ENCODE measurements at places on chromosomes 11 and 22.

GRCh38 chr11:80188076-80188627 lies 747.3 kb upstream of the TENM4 start:
- no peak for DNase-seq

DNA sequence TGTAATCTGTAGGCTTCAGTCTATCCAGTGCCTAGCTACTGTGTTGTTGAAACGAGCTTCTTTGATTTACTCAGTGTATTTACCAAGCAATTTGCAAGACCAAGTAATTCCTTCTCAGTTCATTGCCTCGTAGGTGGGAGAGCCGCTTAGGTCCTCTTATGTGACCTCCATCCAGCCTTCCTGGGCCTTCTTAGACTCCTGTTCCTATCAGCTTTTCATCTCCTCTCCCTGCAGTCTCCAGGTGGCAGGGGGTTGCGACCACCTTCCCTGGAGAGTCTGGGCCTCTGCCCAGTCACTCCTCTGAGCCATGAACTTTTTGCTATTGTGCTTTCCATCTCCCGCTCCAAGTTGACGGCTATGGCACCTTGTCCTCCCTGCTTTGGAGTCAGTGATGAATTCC lies 251.8 kb downstream of the KIRREL3 start:
- no peak for DNase-seq

DNA sequence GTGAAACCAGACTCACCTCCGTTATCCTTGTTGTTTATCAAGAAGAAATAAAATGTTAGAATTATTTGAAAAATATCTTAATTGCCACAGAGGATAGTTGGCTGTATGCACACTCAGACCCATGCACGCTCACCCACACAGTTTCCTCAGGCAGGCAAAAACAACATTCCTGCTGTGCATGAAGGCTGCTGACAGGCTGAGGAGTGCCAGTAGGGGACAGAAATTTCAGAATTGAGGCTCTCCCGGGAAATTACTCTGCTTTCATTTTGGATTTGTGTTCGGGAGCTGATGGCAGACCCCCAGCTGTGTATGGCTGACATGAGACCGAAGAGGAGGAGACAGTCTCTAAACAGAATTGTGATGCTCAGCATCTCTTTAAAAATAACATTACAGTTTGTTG lies 87.5 kb downstream of the AMOTL1 start:
- DNase-seq = no peak

- no peak for DNase-seq
Measured at GRCh38 chr11:120028897-120029258, 109.0 kb downstream of the TRIM29 start.

DNA sequence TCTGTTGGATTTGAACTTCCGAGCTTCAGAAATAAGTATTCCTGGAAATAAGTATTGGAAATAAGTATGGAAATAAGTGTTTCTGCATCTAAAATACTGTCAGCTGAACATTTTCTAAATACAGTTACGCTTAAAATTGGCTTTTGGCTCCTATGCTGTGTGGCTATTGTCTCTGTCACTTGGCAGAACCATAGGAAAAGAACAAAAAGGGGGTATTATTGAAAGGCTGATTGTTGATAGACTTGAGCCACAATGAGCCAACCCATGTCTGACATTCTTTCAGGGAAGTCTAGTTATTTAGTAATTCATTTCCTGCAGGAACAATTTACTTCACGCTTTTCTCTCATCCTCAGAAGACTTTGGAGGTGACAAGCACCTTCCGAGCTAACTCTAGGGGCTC lies 32.5 kb upstream of the LARGE1 start:
- DNase-seq = no peak

DNA sequence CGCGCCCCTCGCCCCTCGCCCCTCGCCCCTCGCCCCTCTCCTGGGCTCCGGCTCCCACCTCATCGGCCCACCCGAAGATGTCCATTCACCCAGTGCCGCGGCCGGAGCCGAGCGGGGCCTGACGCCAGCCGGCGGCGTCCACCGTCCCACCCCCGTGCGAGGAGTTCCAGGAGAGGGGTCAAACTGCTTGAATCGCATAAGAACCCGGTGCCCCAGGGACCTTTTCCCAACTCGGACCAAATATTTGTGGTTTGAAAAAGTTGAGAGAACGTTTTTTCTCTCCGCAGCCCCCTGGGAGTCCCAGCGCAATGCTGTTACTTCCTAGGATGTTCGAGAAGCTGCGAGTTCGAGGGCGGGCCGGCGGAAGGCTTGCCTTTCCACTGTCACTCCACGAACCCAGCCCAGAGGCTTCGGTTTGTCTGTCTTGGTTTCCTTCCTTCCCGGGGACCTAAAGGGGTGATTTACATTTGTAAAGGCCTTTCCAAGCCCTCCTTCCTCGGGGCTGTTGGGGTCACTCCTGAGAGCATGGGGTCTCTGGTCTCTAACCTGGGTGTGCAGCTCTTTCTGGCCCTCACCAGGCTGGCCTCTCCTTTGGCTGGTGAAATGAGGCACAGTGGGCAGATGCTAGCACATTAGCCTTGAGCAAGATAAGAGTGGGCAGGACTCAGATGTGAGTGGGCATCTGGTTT lies 38.0 kb downstream of the ETS1 start:
- DNase-seq = no peak

GRCh38 chr11:69732910-69733309 lies 29.1 kb upstream of the FGF19 start:
- DNase-seq = no peak

DNA sequence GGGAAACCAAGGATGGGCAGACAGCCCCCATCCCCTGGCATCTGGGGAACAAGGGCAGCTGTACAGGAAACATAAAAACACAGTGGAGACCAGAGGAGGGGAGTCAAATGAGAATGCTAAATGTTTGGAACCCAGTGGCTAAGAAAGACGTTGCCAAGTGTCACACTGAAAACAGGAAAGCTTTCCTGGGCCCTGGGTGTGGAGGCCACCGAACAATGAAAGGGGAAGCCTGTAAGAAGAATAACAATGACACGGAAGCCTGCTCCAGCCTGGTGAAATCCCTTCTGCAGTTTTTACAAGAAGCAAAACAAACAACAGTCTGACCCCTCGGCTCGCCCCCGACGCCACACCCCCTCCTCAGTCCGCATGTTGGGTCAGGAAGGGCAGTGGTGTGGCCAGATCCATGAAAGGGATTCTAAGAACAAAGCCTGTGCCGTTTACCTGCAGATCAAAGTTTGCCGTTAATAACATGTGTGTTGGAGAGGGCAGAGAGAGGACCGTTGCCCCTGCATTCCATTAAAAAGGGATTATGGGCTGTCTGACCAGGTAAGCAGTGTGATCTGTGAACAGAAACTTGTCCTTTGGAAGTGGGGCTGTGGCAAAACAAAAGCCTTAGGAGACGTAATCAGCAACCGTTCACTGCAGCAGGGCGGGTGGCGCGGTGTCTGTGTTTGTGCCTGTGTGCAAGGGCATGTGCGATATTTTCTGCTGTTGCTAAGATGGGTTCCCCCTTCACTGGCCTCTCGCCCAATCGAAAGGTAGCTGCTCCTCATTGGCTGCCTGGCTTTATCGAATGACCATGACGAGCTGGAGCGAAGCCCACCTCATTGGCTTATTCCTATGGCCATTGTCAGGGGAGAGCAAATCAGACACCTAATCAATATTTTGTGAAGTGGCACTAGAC lies 113.7 kb upstream of the BLID start:
- peak; percentile 52 for DNase-seq

GRCh38 chr11:59191890-59192289 lies 20.0 kb downstream of the DTX4 start:
- no peak for DNase-seq

DNA sequence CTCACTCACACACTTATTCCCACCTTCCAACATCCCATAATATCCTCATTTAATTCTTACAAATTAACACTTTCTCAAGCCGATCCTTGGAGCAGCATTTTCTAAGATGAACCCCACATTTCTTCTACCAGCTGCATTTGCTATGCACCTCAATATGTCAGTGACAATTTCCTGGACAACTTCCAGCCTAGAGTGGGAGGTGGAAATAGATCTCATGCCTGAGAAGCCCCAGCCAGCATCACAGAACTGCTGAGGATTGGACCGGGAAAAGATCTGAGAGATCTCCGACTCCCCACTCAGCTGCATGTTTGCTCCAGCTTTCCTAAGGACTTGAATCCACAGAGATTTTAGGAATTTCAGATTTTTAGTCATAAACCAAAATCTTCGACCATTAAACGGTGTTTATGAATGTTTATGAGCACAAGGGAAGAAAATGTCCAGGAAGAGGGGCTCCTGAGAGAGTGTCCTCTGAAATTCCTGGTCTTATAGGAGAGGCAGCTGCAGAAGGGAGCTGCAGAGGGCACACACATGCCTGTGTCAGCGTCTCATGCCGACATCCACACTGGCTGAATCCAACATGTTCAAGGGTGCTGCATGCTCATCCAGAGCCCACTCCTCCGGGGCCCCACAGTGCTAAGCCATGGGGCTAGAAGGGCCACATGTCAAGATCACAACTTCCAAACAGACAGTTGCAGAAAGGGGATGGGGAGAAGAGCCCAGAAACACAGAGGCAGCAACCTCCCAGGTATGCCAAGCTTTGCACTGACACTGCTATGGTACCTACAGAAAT lies 68.6 kb downstream of the MICAL3 start:
- DNase-seq = no peak

- DNase-seq = no peak
Measured at GRCh38 chr22:46537946-46538813, 760 bp upstream of the CELSR1 start.

DNA sequence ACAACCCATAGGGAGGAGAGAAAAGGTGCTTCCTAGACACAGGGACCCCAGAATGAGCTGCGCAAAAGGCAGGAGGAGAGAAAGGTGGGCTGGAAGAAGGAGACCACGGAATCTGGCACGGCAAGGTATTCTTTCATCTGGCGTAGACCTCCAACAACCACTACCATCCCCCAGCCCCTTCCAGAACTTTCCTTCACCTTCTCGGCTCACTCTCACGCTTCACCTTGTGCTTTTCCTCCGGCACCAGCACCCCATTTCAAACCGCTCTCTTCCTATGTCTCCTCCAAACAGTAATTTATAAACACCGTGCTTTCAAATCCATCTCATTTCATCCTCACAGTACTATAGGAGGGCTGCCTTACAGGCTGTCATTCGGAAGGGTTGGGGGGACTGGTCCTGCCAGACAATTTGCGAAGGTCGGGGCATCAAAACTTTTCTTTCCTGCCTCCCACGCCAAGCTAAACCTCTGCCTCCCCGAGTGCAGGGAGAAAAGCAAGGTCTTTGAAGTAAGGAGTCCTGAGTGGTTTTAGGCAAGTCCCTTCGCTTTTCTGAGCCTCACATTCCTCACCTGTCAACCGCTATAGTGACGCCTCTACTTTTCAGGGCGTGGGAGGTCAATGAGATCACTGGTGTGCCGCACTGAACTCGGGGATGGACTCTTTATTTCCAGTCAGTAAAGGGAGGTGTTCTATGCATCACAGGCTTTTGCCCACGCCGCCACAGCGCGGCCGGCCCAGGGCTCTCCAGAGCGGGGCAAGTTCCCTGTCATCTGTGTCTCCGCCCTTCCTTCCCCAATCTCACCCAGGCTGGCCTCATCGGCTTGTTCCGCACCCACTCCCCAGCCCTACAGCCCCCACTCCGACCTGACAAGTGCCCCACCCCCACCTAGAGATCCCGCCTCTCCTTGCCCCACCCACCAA lies 800 bp downstream of the KCTD21 start:
- DNase-seq = no peak

DNA sequence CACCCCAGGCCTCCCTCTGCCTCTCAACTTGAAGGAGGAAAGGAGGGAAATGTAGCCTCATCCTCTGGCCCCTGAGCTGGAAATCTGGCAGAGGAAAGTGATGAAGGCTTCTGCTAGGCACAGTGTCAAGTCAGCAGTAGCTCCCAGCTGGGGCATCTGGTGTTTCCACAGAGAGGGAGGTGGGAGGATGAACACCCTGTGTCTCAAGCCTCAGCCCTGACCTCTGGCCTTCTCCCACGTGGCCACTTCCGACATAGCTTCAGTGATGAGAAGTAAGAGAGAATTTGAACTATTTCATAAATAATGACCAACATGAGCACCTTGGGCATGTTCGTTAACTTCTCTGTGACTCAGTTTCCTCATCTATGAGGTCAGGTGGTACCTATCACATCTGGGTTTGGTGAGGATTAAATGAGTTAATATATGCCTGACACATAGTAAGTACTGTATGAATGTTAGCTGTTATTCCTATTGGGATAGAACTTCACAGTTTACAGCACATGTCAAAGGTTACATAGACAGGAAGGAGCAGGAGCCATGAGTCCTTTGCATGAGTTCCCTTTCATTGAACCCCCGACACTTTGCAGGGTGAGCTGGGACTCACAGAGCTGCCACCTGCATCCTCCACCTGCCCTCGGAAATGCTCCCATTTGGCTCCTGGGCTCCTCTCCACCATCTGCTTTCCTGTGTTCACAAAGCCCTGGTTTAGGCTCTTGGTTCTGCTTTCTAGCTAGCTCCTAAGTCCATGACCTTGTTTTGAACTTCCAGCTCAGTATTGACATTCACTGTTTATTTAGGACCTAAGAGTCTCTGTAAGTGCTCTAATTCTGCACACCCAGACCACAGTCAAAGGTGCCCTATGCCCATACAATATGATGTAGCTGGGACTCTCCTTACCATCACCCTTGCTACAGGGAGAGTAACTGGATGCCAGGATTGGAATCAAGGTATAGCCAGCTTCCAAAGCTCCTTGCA lies 61.7 kb downstream of the CSNK2A3 start:
- DNase-seq = no peak

- no peak for DNase-seq
Measured at GRCh38 chr11:95766701-95767100, 22.9 kb downstream of the FAM76B start.

DNA sequence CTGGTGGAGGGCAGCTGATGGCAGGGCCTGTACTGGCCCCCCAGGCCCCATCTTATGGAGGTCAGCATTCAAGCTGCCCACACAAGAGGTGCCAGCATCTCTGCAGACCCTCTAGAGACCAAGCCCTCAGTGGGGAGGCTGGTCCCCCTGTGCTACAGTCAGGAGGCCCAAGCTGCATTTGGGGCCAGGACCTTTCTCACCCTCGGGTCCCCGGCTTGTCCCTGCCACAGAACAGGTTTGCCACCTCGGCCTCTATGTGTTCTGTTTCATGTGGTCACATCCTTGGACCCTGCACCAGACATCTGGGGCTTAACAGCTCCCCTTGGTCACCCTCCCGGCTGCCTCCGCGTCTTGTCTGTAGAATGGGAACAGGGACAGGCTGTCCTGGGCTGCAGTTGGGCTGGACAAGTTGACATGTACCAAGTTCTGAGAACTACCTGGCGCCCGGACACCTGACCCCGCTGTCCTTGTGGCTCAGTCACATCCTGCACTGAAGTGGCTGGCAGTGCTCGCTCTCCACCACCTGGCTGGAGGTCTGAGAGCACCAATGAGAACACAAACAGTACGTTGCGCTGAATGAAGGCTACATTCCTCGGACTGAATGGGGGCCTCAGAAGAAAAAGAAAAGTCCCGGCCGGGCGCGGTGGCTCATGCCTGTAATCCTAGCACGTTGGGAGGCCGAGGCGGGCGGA lies 2.7 kb upstream of the PLXNB2 start:
- DNase-seq = no peak

- DNase-seq = no peak
Measured at GRCh38 chr11:43810929-43811596, 69.6 kb upstream of the ALKBH3 start.

DNA sequence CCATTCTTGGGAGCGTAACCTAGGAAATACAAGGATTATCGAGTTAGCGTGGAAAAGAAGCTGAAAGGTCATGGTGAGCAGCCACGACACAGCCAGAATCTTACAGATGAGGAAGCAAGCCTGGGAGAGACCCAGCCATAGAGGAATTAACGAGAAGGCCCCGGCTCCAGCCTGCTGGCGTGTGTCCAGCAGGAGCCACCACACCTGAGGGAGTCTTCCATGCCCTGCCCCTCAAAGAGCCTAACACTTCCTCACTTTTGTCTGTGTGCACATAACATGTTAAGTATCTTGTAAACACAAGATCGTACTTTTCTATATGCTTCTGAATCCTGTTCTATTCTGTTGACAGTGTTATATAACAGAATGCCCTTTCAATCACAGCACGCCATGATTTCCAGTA lies 18.1 kb downstream of the CECR2 start:
- DNase-seq = no peak
